Activated CD4-positive, alpha-beta T cell treated with anti-CD3 and anti-CD28 coated beads, Interleukin-2, amount 50 U/mL, for 16 hours (primary cell): ENCODE measurements at places on chromosomes 3 and 15.
A peak's percentile ranks its signal among the peaks of the same experiment; 100 is the strongest.

GRCh38 chr3:105323274-105323599 lies 43.5 kb upstream of the ALCAM start:
- DNase-seq: no peak

- DNase-seq: peak; percentile 7
Measured at GRCh38 chr3:126245811-126246727, 65.7 kb upstream of the ALDH1L1 start.

GRCh38 chr3:50204804-50205412 lies at the start of gene SLC38A3:
Gene SLC38A3 (plus strand): TSS chr3:50205271. CDS start chr3:50214200, 8,929 bp downstream.
- DNase-seq: no peak

DNA sequence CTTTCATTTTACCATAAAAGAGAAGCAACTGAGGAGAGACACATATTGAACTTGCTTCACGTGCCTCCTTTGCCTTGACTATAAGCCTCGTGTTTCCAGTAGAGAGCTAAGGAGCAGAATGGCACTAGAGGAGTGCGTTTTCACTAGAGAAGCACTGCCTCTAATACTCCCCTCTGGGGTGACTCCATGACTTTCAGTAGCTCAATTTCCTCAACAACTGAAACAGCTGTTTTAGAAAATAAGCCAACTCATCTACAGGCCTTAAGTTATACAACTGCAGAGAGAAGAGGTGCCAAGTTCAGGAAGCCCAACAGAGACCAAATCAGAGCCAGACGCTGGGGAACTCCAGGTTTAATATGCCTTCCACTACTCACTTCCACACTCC lies 1.9 kb downstream of the UBP1 start:
- DNase-seq: peak; percentile 28

GRCh38 chr3:41200669-41201021 lies 1.3 kb downstream of the CTNNB1 start:
- peak; percentile 39 for DNase-seq

- no peak for DNase-seq
Measured at GRCh38 chr3:124469555-124469954, 260.7 kb upstream of the UMPS start.

- no peak for DNase-seq
Measured at GRCh38 chr15:95416576-95416975, 913.9 kb upstream of the NR2F2 start.

GRCh38 chr15:40372981-40373380 lies 9.5 kb upstream of the KNSTRN start:
- no peak for DNase-seq

DNA sequence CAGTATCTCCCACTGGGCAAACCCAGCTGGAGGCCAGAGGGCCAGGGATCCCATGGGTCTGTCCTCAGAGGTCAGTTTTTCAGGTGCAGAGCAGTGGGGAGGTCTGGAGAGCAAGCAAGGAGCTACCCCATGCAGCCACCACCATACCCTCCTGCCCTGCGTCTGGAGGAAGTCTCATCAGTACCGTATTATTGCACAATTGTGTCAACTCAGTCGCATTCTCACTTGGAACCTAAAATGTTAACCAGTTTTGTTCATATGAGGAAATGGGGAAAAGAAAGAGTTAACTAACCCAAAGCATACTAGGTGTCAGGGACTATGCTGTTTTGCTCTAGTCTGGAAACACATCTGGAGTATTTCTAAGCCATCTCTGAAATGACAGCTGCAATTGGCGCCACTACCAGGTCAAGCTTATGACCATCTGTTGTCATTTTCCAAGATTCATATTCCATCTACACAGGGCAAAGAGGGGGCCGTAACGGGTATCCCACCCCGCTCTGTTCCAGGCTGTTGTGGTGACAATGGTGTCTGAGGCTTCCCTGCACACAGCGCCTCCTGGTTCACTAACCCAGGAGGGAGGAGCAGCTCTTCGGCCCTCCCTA lies 16.9 kb upstream of the APBA2 start:
- DNase-seq: no peak

DNA sequence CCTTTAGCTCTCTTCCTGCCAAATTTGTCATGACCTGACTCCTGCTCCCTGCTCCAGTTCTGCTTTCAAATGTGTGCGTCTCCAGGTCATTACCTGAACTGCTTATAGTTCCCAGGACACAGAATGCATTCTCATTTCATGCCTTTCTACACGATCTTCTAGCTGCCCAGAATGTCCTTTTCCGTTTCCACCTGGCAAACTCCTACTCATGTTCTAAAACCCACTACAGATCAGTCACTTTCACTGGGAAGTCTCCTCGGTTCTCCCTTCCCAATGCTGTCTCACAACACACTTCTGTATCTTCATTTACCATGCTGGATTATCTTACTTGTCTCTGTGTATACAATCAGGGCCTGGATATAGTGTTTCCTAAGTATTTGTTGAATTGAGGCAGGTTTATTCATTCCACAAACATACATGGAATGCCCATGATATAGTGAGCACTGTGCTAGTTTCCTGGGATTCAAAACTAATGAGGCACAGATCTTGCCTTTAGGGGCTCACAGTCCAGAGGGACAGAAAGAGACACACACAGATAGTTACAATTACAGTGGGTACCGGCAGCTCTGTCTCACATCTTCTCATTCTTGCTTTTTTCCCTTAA lies 1.6 kb upstream of the NOX5 start:
- no peak for DNase-seq

DNA sequence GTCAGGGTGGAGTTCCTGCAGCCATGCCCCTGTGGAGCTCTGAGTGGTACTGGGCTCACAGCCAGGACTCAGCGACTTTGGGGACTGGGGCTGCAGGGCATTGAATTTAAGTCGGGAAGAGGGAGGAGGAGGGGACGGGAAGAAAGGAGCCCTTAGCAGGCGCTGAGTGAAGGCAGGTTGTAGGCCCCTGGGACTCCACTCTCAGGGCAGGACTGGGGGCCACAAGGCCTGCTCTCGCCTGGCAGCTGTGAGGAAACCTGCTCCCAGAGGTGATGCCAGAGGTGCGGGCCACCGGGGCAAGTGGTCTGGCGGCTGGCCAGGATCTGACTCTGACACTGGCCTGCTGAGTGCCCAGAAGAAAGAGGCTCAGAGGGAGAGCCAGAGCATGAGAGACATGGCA lies 73.5 kb downstream of the EPHB3 start:
- no peak for DNase-seq

- DNase-seq: no peak
Measured at GRCh38 chr3:20140881-20141280, 45.1 kb downstream of the SGO1 start.

GRCh38 chr3:50572801-50573371 lies 3.6 kb downstream of the HEMK1 start:
- peak; percentile 76 for DNase-seq

GRCh38 chr3:130948929-130949328 lies 55.0 kb downstream of the ATP2C1 start:
- DNase-seq: peak; percentile 63

- no peak for DNase-seq
Measured at GRCh38 chr3:41045491-41045890, 153.8 kb upstream of the CTNNB1 start.

DNA sequence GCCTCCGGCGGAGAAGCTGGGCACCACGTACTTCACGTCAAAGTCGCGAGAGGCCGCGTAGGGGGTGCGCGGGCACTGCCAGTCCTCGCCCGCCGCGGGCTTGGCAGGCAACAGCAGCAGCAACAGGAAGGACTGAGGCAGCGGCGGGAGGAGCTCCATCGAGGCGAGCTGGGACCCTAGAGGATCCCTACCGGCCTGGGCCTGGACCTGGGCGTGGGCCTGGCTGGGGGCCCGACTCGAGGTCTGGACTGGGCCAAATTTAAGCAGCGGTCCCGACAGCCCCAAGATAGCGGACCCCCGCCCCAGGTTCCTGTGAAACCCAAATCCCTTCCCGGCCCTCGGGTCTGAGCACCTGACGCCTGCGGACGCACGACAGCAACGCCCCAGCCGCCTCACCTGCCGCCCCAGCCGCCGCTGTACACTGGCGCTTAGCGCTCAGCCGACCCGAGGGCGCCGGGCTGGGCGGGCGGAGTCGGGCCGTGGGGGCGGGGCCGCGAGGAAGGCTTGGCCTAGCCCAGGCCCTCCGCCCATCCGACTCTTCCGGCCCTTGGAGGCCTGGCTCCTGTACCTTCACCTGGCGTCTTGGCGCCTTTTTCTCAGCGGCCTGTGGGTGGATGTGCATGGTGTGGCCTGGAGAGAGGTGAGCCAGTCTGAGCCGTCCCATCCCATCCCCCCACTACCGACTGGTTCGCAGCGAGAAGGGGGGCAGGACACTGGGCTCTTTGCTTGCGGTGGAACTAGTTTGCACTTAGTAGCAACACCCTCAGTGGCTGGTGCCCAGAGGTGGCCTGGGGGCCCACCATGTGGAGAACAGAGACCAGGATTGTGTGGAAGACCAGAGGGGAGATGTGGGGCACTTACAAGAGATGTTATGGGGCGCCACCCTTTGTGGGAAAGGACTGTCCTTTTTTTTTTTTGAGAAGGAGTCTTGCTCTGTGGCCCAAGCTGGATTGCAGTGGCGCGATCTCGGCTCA lies at the start of gene MST1R:
Gene MST1R (minus strand): TSS at position 423 of the 974 bp plus-strand sequence. CDS start 264 bp downstream, at position 159.
- DNase-seq: peak; percentile 80

GRCh38 chr15:48267766-48268165 lies 61.7 kb downstream of the SLC12A1 start:
- no peak for DNase-seq

DNA sequence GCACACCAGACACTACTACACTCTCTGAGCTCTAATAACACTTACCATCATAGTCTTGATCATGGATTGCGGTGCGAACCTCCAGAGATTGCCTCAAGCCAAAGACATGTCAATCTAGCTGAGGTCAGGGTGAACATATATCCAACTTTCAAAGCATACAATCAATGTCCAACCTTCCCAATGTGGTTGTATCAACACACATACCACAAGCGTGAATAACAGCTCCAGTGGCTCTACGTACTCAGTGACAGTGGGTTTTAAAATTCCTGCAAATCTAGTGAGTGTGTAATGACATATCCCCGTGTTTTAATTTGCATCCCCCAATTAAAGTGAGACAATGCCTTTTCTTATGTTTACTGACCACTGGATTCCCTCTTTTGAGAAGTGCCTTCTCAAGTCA lies 29.6 kb downstream of the SFMBT1 start:
- DNase-seq: no peak

DNA sequence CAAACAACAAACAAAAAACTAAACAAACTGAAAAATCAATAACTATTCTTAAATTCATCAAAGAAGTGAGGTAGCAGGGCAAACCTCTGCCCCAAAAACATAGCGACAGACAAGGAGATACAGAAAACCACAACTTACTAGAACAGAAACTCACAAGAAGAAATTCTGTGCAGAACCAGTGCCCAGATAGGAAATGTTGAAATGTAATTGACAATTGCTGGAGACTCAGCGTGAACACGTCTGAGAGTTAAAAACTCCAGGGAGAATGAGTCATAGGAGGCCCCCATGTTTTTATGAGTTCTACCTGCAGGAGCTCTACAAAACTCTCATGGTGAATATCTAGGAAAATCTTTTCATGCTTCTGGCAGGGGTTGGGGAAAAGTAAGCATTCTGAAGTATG lies 95.5 kb upstream of the SETMAR start:
- DNase-seq: peak; percentile 35

DNA sequence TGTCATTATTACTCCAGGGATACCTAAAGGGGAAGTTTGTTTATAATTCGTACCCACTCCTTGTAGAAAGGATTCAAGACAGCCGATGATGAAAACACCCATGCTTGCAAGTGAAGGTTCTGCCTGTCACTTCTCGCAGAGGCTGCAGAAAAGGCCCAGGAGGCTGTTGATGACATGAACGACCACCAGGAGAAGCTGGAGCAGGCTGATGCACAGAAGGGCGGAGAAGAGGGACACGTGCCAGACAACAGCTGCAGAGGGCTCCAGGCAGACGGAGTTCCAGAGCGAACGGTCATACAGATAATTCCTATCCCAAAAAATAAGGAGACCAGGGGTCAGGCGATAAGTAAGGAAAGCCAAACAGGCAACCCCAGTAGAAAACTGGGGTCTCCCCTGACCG lies 5.7 kb upstream of the DYNLT2B start:
- no peak for DNase-seq

DNA sequence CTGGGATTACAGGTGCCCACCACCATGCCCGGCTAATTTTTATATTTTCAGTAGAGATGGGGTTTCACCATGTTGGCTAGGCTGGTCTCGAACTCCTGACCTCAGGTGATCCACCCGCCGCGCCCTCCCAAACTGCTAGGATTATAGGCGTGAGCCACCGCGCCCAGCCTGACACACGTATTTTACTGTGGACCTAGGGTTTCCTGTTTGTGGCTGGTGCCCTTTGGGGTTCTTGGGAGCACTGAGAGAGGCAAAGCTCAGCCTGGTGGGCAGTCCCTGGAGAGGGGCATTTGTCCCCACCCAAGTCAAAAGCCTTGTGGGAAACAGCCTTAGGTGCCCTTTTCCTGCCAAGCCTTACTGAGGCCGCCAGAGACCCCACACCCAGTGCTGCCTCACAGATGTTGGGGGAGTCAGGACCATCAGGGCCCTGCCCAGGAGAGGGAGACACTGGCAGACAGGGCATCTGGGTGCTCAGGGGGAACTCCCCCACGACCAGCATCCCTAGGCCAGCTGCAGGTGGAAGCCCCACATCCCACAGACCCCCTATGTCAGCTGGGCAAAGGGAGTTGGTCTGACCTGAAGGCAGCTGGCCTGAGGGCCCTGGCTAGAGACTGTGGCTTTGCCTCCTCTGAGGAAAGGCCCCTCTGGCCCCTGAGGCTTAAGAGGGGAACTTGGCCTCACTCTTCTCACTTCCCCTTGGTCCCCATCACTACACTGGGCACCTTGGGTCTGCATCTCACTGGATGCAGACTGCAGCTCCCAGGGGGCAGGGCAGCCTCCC lies 35.1 kb downstream of the DNAH1 start:
- no peak for DNase-seq

DNA sequence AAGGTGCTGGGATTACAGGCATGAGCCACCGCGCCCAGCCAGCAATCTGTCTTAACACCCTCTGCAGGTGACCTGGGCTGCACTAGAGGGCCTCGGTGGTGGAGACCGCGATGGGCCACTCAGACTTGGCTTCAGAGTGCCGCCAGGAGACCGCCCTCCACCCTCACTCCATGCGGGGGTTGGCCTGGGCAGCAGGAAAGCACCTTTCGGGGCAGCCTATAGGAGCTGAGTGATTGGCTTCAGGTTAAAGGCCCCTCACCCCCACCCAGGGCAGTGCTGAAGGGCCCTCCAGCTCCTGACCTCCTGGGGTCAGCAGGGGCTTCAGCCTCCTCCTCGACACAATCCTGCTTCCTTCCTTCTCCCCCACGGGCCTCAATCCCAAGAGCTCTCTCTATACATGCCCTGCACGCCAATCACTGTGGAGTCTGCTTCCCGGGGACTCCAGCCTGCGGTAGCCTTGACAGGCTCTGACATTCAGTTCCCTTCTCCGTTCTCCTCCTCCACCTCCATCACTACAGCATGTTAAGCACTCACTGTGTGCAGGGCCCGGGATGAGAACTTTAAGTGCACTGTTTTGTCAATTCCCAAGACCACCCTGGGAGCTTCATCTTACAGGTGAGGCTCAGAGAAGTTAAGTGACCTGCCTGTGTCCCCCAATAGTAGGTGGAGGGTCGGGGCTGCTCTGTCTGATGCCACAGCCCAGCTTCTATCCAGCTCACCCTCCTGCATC lies 225.3 kb downstream of the XXYLT1 start:
- no peak for DNase-seq
